ENCODE measurements at places on chromosomes 2 and 18. TPM values are rescaled to one million over a fixed set of nuclear protein-coding genes. Genes with fewer than 3 reads are reported as not detected.

DNA sequence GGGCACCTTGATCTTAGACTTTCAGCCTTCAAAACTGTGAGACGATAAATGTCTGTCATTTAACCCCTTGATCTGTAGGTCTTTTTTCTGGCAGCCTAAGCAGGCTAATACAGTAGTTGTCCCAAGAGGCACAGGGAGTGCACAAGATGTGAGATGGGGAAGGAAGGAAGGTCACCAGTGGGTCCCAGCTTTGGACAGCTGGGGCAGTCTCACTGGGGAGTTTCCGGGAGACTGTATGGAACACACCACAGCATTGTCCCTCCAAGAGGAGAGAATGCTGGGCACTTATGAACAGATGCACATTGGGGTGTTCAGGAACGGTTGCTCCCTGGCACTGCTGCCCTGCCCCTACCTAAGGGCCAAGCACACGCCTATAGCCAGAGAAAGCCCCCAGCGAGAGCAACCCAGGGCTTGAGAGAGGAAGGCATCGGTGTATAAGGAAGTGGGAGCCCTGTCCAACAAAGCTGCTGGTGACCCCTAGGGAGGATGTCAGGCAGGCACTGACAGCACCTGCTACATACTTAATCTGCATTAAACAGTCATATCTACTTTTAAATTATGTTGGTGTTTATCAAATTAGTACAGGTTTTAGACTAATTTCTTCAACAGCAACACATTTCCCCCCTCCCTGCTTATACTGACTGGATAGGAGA lies 11.6 kb upstream of the NCK2 start:
- peak; percentile 9 for ATAC-seq

DNA sequence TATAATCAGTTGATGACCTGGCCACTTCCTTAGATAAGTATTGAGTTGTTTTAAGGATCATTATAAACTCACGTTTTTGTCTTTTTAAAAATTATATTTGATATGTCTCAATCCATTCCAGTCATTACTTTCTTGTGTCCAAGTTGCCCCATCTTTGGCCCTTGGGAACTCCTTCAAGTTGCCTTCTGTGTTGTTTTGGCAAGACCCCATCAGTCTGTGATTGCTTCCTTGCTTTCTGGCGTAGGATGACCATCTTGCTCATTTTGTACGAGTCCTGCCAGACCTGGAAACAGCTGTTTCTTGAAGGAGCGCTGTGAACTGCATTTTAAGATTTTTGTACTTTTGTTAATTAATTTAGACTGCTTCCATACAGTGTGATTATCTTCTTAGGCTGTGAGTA lies 68.9 kb upstream of the ITM2C start:
- ATAC-seq = no peak

GRCh38 chr18:59325965-59326364 lies 7.5 kb upstream of the CPLX4 start:
- ATAC-seq = no peak

GRCh38 chr18:39455285-39455684 lies 1889.7 kb upstream of the CELF4 start:
- peak; percentile 96 for ATAC-seq

DNA sequence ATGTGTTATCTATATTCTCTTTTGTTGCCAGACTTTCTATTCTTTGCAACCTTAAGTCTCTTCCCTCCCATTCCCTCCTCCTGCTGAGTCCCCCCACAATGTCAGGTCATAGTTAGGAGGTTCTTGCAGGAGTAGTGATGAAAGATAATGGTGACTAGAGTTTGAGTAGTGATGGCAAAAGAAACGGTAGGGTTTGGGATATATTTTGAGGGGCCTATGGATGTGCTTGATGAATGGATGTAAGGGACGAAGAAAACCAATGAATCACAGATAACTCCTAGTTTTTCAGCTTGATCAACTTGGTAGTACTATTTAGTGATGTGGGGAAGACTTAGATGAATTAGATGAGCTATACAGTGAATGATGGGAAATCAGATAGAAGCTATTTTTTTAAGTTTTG lies 21.0 kb downstream of the EML4 start:
- no peak for ATAC-seq

DNA sequence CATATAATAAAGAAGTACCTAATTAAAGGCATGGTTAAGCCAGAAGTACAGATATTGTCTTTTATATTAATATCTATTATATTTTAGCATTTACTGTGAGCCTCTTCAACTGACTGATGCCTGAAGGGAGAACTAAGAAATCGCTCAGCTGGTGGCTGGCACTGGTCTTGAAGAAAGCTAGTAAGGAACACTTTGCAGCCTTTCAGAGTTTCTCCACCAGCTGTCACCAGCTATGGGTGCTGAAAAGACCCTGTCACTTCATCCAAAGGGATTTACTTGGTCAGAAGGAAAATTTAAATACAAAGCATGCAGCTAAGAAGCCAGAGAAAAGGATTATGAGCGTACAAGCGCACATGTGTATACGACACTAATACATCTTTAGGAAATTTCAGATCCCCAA lies 525.9 kb downstream of the TMEM182 start:
- no peak for ATAC-seq

DNA sequence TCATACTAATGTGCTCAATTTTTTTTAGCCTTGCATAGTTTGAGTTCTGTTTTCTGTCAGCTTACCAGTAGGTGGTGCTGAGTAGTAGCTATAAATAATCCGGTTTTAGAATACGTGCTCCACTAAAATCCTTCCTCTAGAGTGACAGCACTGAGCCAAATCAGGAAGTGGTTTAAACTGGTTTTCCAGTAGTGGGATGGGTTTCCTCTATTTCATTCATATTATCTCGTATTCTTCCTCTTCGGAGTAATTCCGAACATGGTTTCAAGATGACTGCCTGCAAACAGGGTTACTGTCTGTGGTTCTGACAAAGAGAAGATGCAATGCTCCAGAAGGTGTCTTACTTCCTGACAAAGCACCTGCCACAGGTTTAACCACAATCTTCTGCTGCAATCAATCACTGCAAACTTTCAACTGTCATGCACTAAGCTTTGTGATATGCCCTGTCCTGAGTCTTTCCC lies 496.9 kb upstream of the VRK2 start:
- ATAC-seq = no peak

GRCh38 chr2:7674606-7675005 lies 757.4 kb downstream of the RNF144A start:
- no peak for ATAC-seq

DNA sequence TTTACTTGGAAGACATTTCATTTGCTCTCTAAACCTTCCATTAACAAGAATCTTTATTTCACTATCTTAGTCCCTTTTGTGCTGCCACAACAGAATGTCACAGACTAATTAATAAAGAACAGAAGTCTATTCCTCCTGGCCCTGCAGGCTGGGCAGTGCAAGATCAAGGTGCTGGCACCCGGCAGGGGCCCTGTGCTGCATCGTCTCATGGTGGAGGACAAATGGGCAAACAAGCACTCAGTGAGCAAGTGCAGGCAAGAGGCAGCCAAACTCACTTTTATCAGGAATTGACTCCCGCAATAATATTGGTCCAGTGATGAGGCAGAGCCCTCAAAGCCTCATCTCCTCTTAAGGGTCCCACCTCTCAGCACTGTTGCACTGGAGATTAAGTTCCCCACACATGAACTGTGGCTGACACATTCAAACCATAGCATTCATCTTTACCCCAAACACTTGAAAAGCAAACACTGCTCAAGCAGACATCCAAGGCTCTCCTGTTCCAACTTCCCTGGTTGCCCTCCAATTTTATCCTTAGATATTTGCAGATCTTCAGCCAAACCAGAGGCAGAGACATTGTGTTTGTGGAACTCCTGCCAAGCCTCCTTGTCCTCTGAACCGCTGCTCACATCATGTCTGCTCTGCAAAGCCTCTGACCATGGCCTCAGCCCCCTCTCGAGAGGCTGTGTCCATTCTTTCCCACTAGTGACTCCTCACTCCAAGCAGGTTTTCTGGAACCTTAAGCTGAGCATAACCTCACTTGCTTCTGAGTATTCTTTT lies 404.4 kb upstream of the SOX11 start:
- no peak for ATAC-seq

DNA sequence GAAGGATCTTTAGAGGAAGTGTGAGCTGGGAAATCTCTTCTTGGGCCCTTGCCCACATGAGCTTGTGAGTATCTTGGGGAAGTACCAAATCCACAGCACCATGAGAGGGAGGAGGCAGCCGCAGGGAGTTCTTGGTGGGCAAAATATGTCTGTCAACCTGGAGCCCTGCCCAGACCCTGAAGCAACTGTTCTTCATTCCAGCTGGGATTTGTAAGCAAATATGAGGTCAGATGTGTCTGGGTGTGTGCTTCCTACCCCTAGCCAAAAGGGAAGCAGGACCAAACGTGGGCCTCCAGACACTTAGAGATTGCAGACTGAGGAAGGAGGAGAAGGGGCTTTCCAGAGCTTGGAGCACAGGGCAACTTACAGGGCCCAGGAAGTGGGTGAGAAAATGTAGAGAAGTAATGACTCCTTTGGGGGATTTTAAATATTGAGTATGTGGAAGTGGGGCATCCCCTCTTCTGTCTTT lies 41.9 kb downstream of the TMEM247 start:
- no peak for ATAC-seq

DNA sequence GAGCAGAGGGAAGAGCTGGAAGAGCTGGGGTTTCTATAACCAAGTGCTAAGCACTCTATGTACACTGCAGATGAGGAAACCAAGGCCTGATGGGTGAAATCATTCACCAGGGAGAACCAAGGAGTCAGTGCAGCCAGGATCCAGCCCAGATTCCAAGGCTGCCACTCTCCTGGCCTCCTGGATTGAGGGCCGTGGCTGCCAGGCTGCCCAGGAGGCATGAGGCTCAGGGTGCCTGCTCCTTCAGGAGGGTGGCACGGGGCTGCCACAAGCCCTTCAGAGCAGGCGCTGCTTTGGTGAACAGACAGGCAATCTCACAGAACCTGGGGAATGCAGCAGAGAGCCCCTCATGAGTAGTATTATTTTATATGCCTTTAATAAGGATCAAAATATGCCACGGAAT lies 293.7 kb upstream of the HDAC4 start:
- no peak for ATAC-seq

DNA sequence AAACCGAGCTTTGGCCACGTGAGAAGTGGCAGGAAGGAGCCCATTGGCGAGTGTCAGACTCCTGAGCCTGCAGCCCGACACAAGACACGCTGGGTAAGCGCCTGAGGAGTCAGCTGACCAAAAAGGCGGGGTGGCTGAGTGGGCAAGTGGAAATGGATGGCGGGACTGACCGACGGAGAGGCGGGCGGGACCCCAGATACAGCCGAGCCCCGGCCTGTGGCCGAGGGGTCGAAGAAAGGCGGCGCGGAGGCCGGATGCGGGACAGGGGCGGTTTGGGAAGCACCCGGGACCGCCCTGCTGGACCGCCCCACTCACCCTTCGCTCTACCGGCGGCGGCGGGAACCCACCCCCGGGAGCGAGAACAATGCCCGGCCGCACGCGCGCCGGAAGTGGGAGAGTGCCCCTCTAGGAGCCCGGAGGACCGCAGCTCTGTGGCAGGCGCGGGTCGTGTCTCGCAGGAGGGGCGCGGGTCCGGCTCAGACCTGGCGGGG lies 22.8 kb downstream of the ZSCAN30 start:
- peak; percentile 81 for ATAC-seq

GRCh38 chr18:63924551-63924950 lies 16.8 kb downstream of the SERPINB10 start:
- ATAC-seq = no peak

GRCh38 chr2:30436859-30437435 lies 10.1 kb upstream of the LCLAT1 start:
- no peak for ATAC-seq

DNA sequence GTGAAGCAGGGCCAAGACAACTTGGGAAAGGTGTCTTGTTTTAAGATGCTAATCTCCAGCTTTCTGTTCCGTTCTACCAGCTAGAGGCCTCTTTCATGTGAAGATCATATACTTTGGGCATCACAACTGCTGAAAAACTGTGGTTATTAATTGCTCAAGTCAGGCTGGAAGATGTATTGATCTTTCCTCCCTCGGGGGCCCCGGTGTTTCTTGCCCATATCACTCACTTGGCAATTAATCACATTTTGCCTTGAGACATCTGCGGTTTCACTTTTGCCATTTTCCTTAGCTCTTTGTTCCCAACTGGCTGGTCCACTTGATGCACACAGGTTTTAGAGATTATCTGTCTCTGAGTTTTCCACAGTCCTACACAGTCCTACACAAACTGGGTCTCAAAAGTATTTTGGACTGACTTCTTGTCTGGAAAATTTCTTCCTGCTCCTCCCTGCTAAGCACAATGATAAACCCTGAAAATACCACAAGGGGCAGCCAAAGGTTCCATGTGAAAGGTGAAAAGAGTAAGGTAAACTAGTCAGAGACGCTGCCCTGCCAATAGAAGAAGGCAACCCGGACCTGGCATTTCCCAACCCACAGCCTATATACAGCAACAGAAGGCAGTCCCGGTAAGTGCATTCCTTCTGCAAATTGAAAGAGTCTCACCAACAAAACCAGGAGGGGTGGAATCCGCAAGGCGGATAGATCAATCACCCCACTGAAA lies 181.0 kb downstream of the AFF3 start:
- no peak for ATAC-seq

GRCh38 chr2:99608861-99609260 lies 119.0 kb upstream of the REV1 start:
- no peak for ATAC-seq

- no peak for ATAC-seq
These were observed 190.2 kb downstream of the IKZF2 start for GRCh38 chr2:212961255-212961654.

- no peak for ATAC-seq
These were observed 273.5 kb upstream of the ATP5MC3 start for GRCh38 chr2:175454953-175455389.

GRCh38 chr18:505483-506122 lies 5.1 kb upstream of the COLEC12 start:
- peak; percentile 36 for ATAC-seq

TP53I3 gene
- total RNA-seq = 102 TPM

TUBB8B gene
- not detected for total RNA-seq

SLC9A4 gene
- 0.08 TPM for total RNA-seq

PMAIP1 gene
- total RNA-seq = 11.6 TPM

SOS1 gene
- total RNA-seq = 19.6 TPM

IL36G gene
- 27.4 TPM for total RNA-seq

INHA gene
- 0.28 TPM for total RNA-seq

NUP35 gene
- total RNA-seq = 14.2 TPM
